Subcutaneous preadipocyte (primary cell): ENCODE measurements at places on chromosomes 5 and 9. TPM values are rescaled to one million over a fixed set of nuclear protein-coding genes. Genes with fewer than 3 reads are reported as not detected.

The NDUFB6 gene
- total RNA-seq: 35.0 and 36.4 TPM in 2 replicates

The SECISBP2 gene
- 24.3 and 31.3 TPM in 2 replicates for total RNA-seq

The FOXD4L3 gene
- total RNA-seq: under 0.01 TPM in 1 of 2 replicates, not detected in the other

The TNC gene
- total RNA-seq: 56.6 and 93.6 TPM in 2 replicates

The CNTFR gene
- total RNA-seq: 0.20 and 0.37 TPM in 2 replicates

The TSSK1B gene
- under 0.01 and 0.20 TPM in 2 replicates for total RNA-seq

The ANXA2R gene
- 2.7 and 4.0 TPM in 2 replicates for total RNA-seq

The PCDHGB4 gene
- total RNA-seq: 5.9 and 8.8 TPM in 2 replicates

The PCDHB4 gene
- total RNA-seq: 0.37 TPM in 1 of 2 replicates, not detected in the other

The SPATA31E1 gene
- total RNA-seq: 0.37 and 0.59 TPM in 2 replicates
